ENCODE measurements at places on chromosomes 11 and 22.

GRCh38 chr11:72552399-72552910, 118.1 kb upstream of the CLPB start:
- no peak for DNase-seq

GRCh38 chr22:32971276-32971675, 86.9 kb downstream of the SYN3 start:
- no peak for DNase-seq

DNA sequence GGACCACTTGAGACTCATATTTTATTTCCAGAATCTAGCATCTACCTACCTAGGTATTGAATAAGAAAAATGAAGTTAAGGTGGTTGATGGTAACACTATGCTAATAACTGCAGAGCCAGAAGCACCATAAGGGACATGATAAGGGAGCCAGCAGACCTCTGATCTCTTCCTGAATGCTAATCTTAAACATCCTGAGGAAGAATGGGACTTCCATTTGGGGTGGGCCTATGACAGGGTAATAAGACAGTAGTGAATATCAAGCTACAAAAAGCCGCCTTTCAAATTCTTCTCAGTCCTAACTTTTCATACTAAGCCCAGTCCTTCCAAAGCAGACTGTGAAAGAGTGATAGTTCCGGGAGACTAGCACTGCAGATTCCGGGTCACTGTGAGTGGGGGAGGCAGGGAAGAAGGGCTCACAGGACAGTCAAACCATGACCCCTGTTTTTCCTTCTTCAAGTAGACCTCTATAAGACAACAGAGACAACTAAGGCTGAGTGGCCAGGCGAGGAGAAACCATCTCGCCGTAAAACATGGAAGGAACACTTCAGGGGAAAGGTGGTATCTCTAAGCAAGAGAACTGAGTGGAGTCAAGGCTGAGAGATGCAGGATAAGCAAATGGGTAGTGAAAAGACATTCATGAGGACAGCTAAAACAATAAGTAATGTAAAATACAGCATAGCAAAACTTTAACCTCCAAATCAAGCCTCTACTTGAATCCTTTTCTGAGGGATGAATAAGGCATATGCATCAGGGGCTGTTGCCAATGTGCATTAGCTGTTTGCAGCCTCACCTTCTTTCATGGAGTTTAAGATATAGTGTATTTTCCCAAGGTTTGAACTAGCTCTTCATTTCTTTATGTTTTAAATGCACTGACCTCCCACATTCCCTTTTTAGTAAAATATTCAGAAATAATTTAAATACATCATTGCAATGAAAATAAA, 2.1 kb downstream of the HBB start:
- DNase-seq = no peak

- DNase-seq = peak; percentile 46
Observed at GRCh38 chr22:19679522-19680101, 34.7 kb upstream of the SEPTIN5 start.

DNA sequence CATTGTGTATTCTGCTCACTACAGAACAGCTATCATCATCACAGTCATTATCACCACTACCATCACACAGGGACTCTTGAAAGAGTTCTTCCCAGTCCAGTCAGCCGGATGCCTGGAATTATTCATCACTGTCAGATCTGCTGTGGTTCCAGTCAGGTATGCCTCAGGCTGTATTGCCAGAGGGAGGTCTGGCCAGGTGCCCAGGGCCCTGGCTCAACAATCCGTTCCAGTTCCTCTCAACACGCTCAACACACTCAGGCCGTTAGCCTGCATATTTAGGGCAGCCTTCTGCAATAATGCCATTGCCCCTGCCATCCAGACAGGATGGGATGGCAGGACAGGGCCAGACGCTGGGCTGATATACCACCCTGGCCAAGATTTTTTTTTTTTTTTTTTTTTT, 28.6 kb upstream of the RASL10A start:
- DNase-seq = no peak

DNA sequence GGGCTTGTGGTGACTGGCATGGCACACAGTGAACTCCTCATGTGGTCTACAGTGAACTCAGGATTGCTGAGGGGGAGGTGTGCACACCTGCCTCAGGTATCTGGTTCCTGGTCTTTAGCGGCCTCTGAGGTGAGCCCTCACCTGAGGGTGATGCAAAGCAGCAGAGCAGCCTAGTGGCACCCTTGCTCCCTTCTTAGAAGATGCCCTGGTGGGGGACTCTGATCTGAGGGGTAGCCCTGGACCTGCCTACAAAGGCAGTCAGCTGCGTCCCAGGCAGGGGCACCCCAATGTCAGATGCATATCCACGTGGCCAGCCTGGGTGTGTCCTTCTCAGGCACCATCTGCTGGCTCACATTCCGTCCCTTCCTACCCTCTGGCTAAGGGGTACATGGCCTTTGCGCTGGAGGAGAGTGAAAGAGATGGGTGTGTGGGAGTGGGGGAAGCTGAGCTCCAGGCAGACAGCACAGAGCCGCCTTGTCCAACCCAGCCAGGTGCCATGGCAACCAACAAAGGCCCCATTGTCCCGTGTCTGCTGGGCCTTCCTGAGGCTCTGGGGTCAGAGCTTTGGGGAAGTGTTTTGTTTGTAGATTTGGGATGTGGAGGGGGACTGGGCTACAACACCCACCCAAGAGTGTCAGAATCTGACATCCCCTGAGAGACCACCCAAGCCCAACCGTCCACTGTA, 5.8 kb downstream of the PLEKHB1 start:
- no peak for DNase-seq

DNA sequence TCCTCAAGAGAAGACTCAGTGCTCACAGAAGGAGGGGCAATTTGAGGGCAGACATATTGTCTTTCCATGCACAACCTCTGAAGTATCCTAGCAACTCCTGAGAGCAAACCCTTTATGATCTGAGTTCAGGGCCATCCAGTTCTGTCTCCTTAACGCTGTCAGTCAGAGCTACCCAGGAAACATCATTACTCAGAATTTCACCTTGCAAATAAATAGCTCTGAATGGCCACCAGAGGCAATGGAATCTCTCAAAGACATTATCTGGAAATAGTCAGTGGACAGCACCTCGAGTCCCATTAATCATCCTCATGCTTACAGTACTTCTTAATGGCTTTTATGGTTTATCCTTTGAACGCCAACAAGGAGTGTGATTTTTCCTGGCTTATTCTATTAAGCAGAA, 656.1 kb downstream of the OPCML start:
- DNase-seq = no peak

DNA sequence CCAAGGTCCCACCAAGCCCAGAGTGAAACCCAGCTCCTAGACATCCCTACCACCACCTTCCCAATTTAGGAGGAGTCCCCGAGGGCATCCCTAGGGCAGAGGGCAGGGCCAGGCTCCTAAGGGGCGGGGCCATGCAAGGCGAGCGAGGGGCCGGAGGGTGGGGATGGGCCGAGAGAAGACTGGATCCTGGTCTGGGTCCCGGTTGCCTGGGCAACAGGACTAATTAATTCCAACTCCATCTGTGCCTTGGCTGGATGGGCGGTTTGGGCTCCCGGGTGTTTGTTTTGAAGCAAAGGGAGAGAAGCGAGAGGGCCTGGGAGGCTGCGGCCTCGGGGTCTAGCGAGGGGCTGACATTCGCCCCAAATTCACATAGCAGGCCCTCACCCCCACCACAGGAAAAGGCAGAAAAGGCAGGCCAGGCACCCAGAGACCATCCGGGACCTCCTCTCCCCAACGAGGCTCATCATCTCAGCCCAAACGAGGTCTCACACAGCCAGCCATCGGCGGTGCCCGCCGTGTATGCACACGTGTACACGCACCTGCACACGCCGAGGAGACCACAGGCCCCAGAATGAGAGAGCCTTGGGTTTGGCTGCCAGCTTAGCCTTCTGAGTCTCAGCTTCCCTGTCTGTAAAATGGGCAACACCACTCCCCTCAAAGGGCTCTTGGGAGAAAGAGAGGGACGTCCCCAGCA, 23.9 kb downstream of the ELFN2 start:
- DNase-seq = no peak

DNA sequence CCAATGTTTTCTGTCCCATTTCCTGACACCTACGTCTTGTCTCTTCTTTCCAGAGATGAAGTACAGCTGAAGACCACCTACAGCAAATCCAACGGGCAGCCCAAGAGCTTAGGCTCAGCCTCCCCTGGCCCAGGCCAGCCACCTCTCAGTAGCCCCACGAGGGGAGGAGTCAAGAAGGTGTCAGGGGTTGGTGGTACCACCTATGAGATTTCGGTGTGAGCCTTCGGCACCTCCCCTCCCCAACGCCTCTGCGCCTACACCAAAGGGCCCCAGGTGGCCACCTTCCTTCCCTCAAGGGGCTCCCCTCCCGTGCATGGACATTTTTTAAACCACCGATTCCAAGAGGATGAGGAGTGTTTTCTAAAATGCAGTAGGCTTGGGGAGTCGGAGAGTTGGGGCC, 12.2 kb downstream of the MED19 start:
- no peak for DNase-seq

GRCh38 chr11:123475469-123475868, 45.4 kb downstream of the GRAMD1B start:
- no peak for DNase-seq

DNA sequence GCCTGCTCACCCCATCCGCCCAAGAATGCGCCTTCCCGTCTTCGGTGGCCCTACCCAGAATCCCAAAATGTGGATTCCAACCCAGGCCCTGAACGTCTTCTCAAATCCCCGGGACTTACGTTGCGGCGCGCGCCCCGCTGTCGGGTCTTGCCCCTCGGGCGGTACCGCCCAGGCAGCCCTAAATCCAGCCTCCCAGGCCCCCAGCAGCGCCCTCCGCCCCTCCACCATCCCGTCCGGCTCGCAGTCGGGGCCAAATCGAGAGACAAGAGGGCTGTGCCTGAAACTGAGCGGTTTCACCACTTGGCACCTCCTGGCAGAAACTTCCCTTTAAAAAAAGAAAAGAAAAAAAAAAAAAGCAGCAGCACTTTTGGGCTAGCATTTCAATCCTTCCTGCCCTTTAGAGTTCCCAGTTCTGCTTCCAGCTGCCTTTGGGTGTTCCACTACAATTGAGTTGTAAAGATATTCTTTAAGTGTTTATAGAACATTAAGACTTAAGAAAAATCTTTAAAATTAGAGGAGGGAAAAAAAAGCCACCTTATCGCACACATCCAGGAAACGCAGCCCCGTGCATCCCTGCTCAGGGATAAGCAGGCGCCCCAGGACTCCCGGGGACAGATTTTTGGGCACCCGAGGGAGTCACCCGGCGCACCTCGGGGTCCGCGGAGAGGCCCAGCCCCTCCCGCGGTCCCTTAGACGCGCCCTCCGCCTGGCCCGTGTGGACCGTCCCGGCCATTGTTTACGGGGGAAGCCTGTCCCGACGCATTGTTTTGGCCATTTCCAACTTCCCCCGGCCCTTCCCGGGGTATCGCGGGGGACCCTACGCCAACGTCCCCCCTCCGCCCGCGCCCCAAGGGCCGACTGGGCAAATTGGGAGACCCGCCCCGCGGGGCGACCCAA, 57.6 kb downstream of the KCNJ4 start:
- peak; percentile 26 for DNase-seq

DNA sequence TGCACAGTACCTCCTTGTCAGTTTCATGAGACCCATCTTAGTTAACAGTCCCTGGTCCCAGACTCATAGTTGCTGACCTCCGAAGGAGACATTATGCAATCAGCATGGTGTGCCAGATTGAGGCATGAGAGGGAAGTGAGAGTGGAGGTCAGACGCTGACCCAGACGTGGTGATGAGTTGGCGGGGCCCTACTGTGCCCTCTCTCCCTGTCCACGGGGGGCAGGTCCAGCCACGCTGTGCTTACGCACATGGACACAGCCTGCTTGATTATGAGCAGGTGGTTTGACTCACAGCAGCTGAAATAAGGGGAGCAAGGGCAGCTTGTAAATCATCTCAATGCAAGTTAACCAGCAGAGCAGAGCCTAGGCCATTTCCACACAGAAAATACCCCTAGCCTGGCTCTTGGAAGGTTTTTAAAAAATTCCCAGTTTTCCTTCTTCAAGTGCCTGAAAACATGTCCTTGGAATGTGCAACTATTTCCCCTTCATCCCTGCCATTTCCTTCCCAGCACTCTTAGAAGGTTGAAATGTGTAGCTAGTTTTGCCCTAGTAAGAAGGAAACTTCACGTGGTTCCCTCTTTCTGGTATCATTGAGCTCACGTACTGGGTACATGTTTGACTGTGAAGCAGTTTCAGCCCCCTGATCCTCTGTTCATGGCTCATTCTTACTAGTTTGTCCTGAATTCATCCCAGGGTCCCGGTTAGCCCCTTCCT, 122.6 kb upstream of the SORL1-AS1 start:
- DNase-seq = no peak

DNA sequence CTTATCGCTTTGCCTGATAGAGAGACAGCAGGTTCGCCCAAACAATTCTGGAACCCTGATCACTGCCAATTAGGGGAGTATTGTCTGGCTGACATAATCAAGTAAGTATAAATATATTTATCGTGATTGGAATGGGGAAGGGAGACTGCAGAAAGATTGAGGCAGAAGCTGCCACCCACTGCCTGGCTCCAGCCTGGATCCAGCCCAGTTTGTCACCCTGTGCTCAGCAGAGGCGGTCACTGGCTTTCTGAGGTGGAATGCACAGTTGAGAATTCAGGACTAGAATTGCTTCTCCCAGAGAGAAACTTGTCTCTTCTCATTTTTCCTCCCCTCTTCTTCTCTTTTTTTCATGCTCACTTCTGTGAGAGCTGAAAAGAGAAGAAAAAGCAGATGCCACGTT, 25.9 kb downstream of the GRAP2 start:
- DNase-seq = no peak

DNA sequence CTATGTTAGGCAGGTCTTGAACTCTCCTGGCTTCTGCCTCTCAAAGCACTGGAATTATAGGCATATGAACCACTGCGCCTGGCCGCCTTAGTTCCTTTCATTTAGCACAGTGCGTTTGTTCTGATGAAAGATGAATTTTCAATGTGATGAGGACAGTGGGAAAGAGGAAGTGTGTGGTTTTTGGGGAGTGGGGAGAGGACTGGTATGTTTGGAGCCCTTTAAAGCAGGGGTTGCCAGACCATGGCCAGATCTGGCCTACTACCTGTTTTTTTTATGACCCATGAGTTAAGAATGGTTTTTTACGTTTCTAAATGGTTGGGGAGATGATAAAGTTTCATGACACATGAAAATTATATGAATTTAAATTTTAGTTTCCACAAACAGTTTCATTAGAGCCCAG, 12.5 kb downstream of the ATXN10 start:
- no peak for DNase-seq

DNA sequence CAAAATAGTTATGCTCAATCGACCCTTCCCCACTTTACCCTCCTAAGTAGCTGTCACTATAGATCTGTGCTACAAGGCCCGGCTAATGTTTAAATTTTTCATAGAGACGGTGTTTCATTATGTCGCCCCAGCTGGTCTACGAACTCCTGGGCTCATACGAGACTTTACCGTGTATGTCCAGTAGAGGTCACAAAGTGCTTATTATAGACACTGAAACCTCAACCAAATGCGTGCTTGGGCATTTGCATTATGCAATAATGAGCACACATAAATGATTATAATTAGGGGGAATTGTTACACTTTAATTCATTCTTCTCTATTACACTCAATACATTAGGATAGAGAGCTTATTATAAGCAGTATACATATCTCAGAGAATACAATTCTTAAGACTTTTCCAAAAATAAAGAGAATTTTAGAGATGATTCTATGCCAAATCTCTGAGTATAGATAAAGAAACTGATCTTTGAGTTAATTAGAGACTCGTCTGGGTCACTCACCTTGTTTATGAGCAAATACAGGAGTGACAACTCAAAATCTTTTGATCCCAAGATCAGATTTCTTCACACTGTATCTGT, 12.5 kb upstream of the MRPL16 start:
- DNase-seq = no peak

All from T-helper 17 cell (primary cell).